Amniotic stem cell (primary cell): ENCODE measurements at places on chromosomes 11 and 22.

DNA sequence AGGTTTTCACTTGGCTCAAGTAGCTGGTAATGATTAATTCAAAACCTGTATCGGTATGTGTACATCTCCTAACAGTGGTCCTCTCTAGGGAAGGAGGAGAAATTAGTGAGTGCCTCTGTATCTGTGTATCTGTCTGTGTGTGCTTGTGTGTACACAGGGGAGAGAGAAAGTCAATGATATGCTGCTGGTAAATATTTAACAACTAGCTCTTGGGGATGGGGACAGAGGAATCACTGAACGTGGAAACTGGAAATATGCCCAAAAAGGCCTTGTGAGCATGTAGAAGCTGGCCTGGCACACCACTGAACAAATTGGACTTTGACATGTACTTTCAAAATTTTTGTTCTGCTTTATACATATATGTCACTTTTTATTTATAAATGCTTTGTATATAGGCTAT lies 214.0 kb upstream of the SYN3 start:
- no peak for DNase-seq

DNA sequence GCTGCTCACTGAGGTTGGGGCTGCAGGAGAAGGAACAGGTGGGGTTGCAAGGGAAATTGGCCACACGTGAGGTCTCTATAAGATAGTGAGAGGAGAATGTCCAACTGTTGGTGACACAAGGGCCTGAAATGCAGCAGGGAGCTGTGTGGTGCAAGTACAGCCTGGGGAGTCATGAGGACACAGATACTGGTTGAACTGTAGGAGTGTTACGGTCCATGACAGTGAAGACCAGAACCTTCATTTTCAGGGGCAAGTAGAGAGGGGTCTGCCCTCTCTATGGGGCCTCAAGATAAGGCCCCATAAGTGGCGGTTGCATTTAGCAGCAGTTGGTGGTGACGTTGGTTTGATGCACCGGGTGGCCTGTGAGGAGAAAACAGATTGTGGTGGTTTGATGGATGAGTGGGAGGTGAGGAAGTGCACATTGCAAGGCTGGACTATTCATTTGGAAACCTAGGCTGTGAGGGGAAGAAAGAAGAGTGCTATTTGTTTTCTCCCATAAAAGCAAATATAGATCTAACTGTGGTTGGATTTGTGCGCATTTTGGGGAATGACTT lies 39.4 kb downstream of the MICAL2 start:
- no peak for DNase-seq

DNA sequence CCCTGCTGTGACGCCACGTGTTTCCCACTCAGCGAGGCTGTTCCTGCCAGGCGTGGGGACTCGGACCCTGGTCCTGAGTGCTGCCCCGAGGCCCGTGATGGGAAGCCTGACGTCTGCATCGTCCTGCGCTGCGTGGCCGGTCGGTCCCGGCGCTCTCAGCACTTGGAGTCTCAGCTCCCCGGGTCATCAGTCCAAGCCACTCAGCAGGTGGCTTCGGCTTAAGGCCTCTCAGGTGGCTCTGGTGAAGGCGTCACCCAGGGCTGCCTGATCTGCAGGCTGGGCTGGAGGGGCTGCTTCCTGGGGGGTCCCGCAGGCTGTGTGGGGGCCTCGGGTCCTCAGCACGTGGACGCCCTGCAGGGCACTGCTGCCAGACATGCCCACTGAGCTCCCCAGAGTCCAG lies 35.3 kb downstream of the BRSK2 start:
- no peak for DNase-seq

DNA sequence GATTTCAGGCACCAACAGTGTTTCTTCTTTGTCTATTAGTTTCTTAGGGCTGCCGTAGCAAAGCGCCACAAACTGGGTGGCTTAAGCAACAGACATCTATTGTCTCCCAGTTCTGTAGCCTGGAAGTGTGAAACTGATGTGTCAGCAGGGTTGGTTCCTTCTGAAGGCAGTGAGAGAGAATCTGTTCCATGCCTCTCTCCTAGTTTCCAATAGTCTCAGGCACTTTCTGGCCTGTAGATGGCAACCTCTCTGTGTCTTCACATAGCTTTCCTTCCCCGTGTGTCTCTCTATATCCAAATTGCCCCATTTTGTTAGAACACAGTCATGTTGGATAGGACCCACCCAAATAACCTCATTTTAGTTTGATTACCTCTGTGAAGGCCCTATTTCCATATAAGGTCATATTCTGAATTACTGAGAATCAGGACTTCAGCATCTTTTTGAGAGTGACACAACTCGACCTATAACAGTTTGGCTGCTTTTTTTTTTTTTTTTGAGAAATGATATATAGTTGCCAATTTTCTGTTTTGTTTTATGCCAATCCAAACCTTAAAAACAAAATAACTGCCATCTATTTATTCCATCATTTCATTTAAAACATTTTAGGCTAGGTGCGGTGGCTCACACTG lies 108.2 kb downstream of the SLC36A4 start:
- peak; percentile 10 for DNase-seq

DNA sequence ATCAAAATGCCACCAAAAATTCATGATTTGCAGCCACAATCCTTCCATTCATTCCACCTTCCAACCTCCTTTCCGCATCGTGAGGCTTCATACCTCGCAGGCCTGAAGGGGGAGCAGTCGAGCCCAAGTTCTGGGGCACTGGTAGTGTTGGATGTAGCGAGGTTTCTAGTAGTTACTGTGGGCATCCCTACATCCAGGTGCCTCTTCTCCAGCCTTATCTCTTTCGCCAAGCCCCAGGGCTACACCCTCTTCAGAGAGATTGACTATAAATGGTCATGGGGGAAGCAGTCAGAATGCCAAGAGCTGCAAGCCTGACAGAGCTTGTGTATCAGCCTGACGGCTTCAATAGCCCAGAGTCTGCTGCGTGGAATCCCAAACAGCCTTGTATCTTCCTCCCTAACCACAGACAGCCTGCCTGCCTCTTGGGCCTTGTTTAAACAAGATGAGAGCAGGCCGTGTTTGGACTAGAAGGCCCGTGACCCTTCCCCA lies 28.9 kb downstream of the CLMP start:
- no peak for DNase-seq

DNA sequence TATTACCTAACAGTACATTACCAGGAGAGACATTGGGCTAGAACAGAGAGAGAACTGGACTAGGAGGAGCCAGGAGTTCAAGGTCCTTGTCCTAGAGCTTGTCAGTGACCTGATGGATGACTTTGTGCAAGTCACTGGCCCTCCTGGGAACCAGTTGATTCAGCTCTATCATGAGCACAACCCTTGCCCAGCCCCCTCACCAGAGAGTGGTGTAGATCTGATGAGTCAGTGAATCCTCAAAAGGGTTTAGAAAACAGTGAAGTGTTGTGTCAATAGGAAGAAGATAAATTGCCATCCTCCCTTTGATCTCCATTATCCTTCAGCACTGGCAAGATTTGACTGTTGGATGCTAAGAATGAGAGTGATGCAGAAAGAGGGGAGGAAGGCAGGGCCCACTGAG lies 24.3 kb downstream of the NEU3 start:
- DNase-seq = no peak
